ENCODE measurements at places on chromosomes 13 and 19.

DNA sequence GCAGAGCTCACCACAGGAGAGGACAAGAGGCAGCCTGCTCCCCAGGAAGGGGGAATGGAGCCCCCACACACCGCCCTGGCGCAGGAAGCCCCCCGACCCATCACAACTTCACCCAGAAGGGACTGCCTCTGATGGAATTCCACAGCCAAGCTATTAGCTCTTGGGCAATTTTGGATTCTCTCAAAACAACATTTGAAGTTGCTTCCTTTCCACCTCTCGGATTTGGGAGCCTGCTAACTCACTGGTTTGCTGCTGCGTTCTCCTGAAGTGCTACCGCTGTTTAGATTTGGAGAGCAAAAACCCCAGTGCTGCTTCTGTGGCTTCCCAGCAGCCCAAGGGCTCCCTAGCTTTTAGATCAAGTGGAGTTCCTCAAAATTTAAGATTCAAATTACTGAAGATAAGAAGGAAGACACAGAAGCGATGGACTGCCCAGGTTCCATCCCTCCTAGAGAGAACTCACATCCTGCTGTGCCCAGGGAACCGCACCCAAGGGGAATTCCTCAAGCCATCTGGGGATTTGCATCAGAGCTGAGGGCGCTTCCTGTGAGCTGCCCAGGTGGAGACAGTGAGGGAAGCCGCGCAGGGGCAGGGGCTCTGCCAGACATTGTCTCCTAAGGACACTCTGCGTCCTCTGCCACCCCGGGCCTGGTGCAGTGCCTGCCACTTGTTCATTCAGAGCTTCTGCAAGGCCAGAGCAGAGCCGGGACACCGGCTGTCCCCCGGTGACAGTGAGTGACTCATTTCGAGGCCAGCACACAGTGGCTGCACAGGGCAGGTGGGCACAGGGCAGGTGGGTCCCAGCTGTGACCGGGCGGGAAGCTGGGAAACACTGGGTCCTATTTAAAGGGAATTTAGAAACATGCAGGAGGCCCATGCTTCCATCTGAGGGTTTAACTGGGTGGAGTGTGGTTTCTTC, 45.5 kb downstream of the COL4A1 start:
- DNase-seq: no peak

- no peak for DNase-seq
Observed at GRCh38 chr19:13670846-13671245, 93.5 kb upstream of the MRI1 start.

GRCh38 chr13:112651311-112651710, 38.5 kb upstream of the ATP11A start:
- DNase-seq: peak; percentile 49

GRCh38 chr13:94708031-94708859, 4.1 kb downstream of the SOX21 start:
- DNase-seq: peak; percentile 67

DNA sequence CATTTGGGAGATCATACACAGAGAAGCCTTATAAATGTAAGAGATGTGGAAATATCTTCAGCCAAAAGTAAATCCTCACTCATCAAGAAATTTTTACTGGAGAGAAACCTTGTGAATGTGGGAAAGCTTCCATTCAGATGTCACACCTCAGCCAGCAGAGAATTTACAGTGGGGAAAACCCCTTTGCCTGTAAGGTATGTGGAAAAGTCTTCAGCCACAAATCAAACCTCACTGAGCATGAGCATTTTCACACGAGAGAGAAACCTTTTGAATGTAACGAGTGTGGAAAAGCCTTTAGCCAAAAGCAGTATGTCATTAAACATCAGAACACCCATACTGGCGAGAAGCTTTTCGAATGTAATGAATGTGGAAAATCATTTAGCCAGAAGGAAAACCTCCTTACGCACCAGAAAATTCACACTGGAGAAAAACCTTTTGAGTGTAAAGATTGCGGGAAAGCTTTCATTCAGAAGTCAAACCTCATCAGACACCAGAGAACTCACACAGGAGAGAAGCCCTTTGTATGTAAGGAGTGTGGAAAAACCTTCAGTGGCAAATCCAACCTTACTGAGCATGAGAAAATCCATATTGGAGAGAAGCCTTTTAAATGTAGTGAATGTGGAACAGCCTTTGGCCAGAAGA, 21.5 kb downstream of the ZNF146 start:
- no peak for DNase-seq

DNA sequence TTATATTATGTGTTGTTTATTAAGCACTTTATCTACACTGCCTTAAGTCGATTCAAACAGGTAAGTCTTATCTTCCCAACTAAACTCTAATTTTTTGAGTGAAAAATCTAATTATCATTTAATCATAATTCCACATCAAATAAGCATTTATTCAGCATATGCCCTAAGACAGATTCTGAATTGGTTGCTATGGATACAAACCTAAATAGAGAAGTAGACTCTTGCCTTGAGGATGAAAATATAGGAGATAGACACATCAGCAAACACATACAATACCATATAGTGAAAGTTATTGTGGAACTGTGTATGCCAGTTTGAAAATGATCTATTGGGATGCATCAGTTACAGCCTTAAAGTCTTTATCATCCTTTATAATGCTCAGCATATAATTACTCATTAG, 1679.9 kb downstream of the SLITRK1 start:
- DNase-seq: no peak
